A172 (cell line): ENCODE measurements at places on chromosomes 13 and 19. TPM values are rescaled to one million over a fixed set of nuclear protein-coding genes. Genes with fewer than 3 reads are reported as not detected.

GPC5 gene
- not detected in 2 replicates for total RNA-seq

ZNF728 gene
- total RNA-seq, result not detected in 2 replicates

LRRC25 gene
- 0.07 TPM in 1 of 2 replicates, not detected in the other for total RNA-seq

LILRA1 gene
- not detected in 2 replicates for total RNA-seq

NANOS2 gene
- not detected in 2 replicates for total RNA-seq

RFXAP gene
- 1.3 and 1.5 TPM in 2 replicates for total RNA-seq

MBD3L5 gene
- total RNA-seq, result not detected in 2 replicates
